Gastroesophageal sphincter (tissue), 4 donors: ENCODE measurements at places on chromosomes 4 and X.

DNA sequence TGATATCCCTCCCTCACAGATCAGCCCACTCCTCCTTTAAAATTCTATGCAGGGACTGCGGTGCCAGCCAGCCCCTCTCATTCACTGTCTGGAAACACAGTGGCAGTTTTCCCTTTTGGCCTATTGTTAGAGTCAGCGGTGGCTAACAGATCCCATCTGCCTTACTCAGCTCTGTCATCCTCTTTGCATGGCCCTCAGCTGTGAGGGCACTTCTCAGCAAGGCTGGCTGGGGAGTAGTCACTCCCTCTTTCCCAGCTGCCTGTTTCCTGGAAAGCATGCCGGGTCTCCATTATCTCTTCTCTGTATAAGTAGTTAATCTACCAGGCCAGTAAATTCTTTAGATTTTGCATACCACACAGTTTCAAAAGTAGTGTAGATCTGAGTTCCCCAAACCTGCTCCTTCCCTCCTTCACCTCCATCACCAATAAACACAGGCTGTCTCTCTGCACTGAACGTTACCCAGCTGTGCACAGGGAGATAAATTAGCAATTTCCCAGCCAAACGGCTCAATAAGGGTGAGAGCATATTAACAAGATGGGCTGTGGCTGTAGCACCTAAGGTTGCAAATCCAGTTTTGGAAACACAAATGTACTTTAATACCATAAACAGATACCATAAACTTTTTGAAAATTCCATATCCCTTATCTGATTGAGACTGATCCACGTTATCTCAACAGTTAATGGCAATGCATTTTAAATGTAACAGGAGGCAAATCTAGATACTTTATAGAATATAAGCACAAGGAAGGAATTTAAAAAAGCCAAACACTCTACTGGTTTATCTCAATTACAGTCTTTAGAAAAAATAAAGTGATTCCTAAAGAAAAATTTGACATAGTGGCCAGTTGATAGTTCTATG is 229.3 kb downstream of the ANKRD50 start:
- H3K36me3 ChIP-seq = no peaks in the 10 kb centered on the region
- H3K4me3 ChIP-seq = no peak overlapping the region
- ATAC-seq = no peak
- no peaks in the 10 kb centered on the region for H3K4me1 ChIP-seq
- H3K27me3 ChIP-seq = no peaks in the 10 kb centered on the region
- no peak overlapping the region for H3K27ac ChIP-seq

DNA sequence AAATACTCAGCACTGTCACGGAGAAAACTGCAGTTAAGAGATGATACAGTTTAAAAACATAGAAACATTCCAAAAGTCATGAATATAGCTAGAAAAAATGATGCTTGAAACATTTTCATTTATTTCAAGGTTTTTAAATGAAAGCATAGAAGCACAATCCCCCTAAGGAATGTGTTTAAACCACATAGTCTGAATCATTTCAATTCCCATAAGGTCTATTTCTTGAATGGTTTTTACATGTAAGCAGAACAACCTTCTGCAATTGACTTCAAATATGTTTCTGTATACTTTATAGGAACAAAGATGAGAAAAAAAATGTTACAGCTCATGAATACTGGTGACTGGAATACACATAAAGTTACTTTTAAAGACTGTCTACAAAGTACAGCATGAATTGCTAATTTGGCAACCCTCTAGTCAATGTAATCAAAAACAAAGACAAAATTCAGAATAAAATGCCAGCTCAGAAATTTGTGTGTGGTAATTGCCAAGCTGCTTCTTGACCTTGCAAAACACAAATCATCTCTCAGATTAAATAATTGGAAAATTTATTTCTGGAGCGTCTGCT is 886.4 kb upstream of the ADGRL3 start:
- ATAC-seq = no peak
- no peak overlapping the region for H3K4me3 ChIP-seq
- no peaks in the 10 kb centered on the region for H3K4me1 ChIP-seq
- H3K36me3 ChIP-seq = no peaks in the 10 kb centered on the region

DNA sequence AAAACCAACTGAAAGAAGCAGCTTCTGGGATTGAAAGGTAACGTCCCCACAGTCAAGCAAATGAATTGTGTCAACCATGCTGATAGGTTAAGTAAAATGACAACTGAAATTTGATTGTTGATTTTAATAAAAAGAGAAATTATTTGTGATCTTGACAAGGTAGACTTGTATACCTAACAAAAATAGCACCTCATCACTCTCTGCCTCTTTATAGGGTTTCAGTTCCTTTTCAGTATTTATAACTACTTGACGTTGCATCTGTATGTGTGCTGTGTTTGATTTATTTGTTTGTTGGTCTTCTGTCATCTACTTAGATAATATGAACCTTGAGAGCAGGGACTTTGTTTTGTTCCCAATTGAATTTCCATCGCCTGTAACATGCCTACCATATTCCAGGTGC is 7.9 kb upstream of the PPP3CA start:
- no peak for ATAC-seq
- no peaks in the 10 kb centered on the region for H3K36me3 ChIP-seq
- no peak overlapping the region for H3K27ac ChIP-seq
- H3K27me3 ChIP-seq = no peaks in the 10 kb centered on the region
- no peak overlapping the region for H3K4me3 ChIP-seq
- peaks cover 9% of the 10 kb centered on the region for H3K4me1 ChIP-seq

DNA sequence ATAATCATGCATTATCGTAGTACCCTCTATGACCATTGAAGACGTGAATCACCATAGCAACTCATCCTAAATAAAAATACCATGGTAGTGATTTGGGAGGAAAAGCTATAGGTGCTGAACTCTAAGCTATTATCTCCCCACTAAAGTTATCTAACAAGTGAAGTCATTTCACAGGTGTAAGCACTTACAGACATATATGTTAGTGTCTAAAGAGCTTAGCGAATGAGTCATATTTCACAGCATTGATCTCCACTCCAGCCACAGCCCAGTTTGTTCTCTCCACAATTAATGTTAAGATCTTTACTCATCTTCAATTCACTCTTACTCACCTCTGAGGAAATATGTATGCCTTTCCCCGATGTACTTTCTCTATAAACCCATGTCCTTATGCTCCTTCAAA is 57.0 kb downstream of the DCAF8L1 start:
- H3K27me3 ChIP-seq = no peaks in the 10 kb centered on the region
- H3K4me1 ChIP-seq = no peaks in the 10 kb centered on the region
- no peak overlapping the region for H3K4me3 ChIP-seq
- no peak overlapping the region for H3K27ac ChIP-seq

DNA sequence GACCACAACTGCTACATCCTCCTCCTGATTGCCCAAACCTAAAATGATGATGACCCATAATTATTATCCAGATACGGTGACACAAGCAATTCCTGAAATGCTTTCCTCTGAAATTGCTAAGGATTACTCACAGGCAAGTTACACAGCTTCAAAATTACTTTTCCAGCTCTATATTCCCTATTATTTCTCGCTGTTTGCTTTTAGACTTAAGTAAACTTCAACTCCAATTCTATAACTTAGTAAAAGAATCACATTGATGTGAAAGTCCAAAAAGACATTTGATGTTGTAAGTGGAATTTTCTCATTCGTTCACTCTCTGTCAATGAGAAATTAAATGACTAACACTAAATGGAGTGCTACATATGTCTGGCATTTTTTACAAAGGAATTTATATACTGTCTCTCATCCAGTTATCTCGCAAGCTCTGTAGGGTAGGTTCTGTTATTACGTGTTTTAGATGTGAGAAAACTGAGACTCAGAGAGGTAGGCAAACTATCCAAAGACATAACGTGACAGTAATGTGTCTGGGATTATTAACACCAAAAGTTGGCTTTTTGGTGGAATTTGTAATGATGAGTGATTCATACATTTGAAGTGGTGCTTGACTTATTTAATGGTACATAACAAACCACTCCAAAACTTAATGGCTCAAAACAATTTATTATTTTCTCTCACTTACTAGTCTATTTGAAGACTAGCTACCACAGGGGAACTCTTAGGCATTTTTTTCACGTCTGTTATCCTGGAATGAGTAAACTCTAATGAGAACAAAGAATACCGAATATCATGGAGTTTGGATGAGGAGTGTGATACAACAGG is 31.5 kb downstream of the PALLD start:
- no peak for ATAC-seq
- no peaks in the 10 kb centered on the region for H3K36me3 ChIP-seq
- no peaks in the 10 kb centered on the region for H3K27me3 ChIP-seq
- H3K27ac ChIP-seq = no peak overlapping the region
- no peak overlapping the region for H3K4me3 ChIP-seq

DNA sequence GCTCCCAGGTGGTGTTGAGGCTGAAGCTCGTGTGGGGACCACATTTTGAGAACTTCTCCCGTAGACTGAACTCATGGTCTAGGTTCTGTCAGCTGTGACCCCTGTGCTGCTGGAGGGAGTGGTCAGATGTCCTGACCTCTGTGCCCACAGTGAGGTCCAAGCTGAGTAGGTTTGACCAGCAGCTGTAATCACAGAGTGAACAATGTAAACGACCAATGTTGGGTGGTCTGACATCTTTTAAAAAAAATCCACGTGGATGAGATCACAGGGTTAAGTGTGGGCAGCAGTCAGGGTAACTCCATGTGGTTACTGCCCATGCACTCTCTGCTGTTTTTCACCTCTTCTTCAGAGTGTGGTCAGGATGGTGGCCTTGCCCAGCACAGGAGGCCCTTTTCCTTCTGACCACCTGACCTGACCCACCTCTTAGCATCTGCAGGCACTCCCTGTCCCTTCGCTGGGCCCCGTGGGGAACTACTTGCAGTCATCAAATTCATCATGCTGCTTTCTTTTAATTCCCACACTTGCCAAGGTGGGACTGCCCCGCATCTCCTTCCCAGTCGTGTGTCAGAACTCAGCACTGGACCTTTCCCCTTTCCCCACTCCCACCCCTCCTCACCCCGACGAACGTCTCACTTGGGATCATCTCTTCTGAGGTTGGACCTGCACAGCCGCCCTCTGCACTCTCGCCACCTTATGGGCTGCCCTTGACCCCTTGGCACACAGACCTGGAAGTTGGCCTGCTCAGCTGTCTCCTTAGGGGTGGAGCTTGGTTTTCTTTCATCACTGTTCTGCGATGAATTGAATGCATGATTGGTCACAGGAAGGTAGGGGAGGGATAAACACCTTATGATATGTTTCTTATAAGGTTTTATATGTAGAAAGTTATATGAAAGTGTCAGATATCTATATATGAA is 120.1 kb downstream of the PTTG2 start:
- no peak overlapping the region for H3K4me3 ChIP-seq
- H3K4me1 ChIP-seq = no peaks in the 10 kb centered on the region
- H3K27ac ChIP-seq = no peak overlapping the region
- ATAC-seq = no peak
- H3K36me3 ChIP-seq = peaks cover 31% of the 10 kb centered on the region

- no peak overlapping the region for H3K27ac ChIP-seq
- no peaks in the 10 kb centered on the region for H3K27me3 ChIP-seq
- ATAC-seq = no peak
- H3K36me3 ChIP-seq = no peaks in the 10 kb centered on the region
- H3K4me3 ChIP-seq = no peak overlapping the region
These were observed 63.2 kb downstream of the ANTXR2 start for GRCh38 chr4:80009806-80010205.

GRCh38 chr4:81712714-81713113 is 241.0 kb upstream of the RASGEF1B start:
- no peak for ATAC-seq
- peaks cover 14% of the 10 kb centered on the region for H3K27me3 ChIP-seq
- H3K36me3 ChIP-seq = no peaks in the 10 kb centered on the region
- no peaks in the 10 kb centered on the region for H3K4me1 ChIP-seq
- no peak overlapping the region for H3K27ac ChIP-seq

DNA sequence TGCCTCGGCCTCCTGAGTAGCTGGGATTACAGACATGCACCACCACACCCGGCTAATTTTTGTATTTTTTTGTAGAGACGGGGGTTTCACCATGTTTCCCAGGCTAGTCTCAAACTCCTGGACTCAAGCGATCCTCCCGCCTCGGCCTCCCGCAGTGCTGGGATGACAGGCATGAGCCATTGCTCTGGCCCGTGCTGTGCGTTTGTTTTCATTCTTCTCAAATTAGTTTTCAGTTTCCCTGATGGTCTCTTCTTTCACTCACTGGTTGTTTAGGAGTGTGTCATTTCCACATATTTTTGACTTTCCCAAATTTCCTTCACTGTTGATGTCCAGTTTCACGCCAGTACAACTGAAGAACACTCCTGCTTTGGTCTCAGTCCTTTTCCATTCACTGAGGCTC is 31.8 kb downstream of the SH3TC1 start:
- peaks cover 17% of the 10 kb centered on the region for H3K4me1 ChIP-seq
- peaks cover 31% of the 10 kb centered on the region for H3K36me3 ChIP-seq
- ATAC-seq = no peak
- H3K4me3 ChIP-seq = no peak overlapping the region
- H3K27ac ChIP-seq = no peak overlapping the region
- H3K27me3 ChIP-seq = no peaks in the 10 kb centered on the region

DNA sequence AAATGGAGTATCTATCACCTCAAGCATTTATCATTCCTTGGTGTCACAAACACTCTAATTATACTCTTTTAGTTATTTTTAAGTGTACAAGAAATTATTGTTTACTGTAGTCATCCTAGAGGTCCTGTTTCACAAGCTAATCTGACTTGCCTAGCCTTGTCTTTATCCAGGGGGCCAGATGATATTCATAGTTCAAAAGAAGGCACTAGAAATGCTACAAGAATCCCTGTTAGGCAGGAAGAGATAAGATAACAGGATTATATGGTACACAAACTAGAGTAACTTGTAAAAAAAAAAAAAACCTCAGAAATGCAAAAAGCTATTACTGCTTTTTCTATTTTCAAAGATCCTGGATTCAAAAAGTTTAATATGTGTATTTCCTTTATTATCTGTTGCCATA is 95.8 kb downstream of the MBNL3 start:
- H3K36me3 ChIP-seq = no peaks in the 10 kb centered on the region
- no peak for ATAC-seq

DNA sequence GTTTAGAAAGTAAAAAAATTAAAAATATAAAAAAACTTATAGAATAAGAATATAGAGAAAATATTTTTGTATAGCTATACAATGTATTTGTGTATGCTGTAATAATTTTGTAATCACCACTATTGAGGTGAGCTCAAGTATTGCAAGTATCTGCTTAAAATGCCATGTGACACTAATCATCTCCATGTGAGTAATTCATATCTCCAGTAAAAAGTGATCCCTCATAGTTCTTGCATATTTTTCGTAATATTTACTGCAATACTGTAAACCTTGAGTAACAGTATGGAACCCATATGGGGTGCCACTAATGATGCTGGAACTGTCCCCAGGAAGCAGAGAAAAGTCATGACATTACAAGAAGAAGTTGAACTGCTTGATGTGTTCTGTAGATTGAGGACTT is 43.2 kb upstream of the HUWE1 start:
- H3K4me3 ChIP-seq = no peak overlapping the region
- ATAC-seq = no peak
- H3K27ac ChIP-seq = no peak overlapping the region
- no peaks in the 10 kb centered on the region for H3K36me3 ChIP-seq
- H3K27me3 ChIP-seq = no peaks in the 10 kb centered on the region

- no peaks in the 10 kb centered on the region for H3K4me1 ChIP-seq
- H3K27ac ChIP-seq = no peak overlapping the region
- no peaks in the 10 kb centered on the region for H3K27me3 ChIP-seq
- no peak overlapping the region for H3K4me3 ChIP-seq
- no peaks in the 10 kb centered on the region for H3K36me3 ChIP-seq
- ATAC-seq = no peak
These were observed 244.9 kb upstream of the AGA start for GRCh38 chr4:177687117-177687516.
